ENCODE measurements at places on chromosomes 11 and 22. TPM values are rescaled to one million over a fixed set of nuclear protein-coding genes. Genes with fewer than 3 reads are reported as not detected.

GRCh38 chr11:123608945-123609344 is 45.5 kb downstream of the SCN3B start:
- no peak for DNase-seq

The PTPN5 gene
- not detected for total RNA-seq

The KDM4E gene
- total RNA-seq = not detected

DNA sequence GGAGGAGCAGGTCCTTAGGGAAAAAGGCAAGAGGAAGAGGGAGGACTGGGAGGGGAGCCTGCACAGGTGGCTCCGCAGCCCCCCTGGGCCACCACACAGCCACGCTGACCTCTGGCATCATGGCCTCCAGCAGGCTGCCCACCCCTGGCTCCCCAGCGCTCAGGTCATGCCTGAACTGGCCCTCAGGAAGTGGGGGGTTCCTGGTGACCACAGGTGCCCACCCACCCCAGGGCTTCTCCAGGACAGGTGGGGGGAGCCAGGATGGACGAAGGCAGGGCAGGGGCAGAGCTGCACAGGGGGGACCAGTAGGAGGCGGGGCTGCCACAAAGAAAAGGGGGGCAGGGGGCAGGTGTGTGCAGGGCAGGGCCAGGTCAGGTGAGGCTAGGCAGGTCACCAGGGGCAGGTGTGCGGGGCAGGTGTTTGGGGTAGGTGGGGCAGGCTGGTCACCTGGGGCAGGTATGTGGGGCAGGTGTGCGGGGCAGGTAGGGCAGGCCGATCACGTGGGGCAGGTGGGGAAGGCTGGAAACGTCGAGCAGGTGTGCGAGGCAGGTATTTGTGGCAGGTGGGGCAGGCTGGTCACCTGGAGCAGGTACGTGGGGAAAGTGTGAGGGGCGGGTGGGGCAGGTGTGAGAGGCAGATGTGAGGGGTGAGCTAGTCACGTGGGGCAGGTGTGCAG is 997 bp downstream of the DEAF1 start:
- no peak for DNase-seq

DNA sequence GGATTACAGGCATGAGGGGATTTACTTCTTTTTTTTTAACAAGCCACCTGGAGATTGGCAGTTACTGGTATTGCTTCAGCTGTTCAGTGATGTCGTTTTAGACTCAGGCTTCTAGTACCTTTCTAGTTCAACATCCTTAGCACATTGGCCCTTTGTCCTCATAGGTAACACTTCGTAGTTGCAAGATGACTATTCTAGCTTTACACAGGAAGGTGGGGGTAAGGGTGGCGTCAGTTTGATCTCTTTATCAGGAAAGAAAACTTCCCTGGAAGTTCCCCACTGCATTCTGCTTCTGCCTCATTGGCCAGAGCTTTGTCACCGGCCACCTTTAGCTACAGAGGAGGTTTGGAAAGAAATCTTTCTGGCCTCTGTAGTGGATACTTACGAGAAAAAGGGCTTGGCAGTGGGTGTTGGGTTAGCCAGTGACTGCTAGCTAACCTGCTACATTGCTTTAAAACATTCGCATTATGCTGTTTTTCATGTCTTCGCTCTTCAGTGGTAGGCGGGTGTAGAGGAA is 40.7 kb downstream of the SFI1 start:
- DNase-seq = peak; percentile 28

- no peak for DNase-seq
Observed at GRCh38 chr22:49929211-49929979, 11.0 kb downstream of the CRELD2 start.

The TESMIN gene
- not detected for total RNA-seq

GRCh38 chr22:42881298-42881697 is 24.2 kb upstream of the ARFGAP3 start:
- DNase-seq = no peak

GRCh38 chr11:62061356-62062222 is 62.2 kb upstream of the INCENP start:
- DNase-seq = no peak

- peak; percentile 97 for DNase-seq
Observed at GRCh38 chr11:128210148-128210940, 377.0 kb downstream of the ETS1 start.

GRCh38 chr22:36887162-36887561 is 26.3 kb upstream of the CSF2RB start:
- DNase-seq = no peak

The CST6 gene
- not detected for total RNA-seq

The CARNS1 gene
- total RNA-seq = 0.40 TPM

DNA sequence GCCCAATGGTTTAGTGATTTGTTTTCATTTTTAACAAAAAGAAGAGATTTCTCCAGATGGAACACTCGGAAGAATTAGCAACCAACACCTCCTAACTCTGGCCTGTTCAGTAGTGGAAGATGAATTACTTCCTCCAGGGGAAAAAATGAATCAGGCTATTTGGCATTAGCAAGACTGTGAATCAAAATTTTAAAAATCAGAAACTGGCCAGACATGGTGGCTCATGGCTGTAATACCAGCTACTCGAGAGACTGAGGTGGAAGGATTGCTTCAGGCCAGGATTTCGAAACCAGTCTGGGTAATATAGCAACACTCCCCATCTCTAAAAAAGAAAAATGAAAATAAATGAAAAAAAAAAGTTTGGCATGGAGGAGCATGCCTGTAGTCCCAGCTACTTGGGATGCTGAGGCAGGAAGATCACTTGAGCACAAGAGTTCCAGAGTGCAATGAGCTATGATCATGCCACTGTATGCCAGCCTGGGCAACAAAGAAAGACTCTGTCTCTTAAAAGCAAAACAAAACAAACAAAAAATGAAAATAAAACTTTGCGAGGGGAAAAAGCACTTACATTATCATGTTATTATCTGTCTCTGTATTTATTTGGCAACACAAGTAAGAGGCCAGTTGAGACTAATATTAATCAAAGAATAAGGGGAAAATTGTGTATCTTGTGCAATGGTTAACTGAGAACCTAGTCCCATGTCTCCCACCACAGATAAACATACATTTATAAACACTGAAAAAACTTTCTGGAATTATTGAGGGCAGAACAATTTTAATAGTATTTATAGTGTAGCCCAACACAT is 796.3 kb upstream of the ANO3 start:
- DNase-seq = no peak

- no peak for DNase-seq
Observed at GRCh38 chr11:117187799-117188481, 9.4 kb downstream of the SIDT2 start.

DNA sequence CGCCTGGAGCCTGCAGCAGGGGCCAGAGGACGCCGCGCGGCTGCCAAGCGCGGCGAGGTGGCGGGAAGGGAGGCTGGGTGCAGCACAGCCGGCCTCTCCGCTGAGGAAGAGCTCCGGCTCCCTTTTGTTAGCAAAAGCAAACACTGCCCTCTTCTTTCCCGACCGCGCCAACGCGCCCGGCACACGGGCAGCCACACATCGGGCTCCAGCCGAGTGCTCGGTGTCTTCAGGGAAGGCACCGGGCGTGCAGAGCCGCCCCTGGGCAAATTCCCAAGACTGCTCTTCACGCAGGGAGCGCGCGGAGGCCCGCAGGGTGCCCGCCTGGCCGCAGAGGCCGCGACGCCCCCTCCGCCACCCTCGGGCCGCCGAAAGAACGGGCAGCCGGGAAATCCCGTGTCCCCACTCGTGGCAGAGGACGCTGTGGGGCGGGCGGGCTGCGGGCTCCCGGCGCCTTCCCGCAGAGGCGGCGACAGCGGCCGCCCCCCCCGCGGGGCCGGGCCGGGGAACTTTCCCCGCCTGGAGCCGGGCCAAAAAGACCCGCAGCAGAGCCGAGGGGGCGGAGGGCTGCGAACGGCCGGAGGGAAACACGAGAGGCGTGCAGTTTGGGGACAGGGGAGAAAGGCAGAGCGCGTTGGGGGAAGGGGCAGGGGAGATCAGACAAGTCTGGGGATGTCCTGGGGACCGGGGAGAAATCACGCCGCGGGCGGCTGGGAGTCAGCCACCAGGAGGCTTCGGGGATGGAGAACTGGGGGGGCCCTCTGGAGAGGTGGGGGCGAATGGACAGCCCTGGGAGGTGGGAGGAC is 931 bp downstream of the CADM1 start:
- peak; percentile 13 for DNase-seq

DNA sequence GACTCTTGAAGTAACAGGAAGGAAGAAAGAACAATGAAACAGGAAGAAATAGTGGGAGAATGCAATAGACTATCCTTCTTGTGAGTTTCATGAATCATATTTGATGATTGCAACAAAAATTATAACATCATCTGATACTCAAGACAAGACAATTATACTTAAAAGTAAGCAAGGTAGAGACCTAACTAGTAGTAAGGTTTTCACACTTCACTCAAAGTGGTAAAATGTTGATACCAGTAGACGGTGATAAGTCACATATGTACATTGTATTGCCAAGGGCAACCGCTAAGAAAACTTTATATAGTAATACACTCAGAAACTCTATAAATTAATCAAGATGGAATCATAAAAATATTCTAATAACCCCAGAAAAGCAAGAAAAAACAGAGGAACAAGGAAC is 107.8 kb downstream of the CYP2R1 start:
- no peak for DNase-seq

The AIFM3 gene
- not detected for total RNA-seq

- no peak for DNase-seq
Observed at GRCh38 chr11:14029971-14030920, 67.7 kb downstream of the SPON1 start.

The APOL4 gene
- 0.17 TPM for total RNA-seq

- peak; percentile 61 for DNase-seq
Observed at GRCh38 chr11:118916842-118917388, 8.8 kb downstream of the BCL9L start.

The OR8B12 gene
- total RNA-seq = not detected

GRCh38 chr22:29860006-29860766 is 22.1 kb upstream of the ASCC2 start:
- no peak for DNase-seq

DNA sequence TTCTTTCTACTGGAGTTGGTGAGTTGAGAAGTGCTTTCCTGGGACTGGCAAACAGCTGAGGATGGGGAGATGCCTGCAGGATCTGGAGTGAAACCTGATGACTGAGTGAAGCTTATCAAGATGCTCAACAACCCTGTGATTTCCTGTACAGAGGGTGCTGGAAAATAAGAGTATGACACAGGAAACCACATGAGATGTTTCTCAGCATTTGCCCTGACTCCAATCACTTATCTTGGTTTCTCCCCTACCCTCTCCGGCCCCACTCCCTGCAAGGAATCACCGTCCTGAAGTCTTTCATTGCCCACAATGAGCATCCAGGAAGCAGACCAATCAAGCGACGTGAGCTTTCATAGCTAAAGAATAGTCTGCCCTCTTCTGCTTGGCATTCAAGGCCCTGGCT is at the start of gene MRGPRX2:
MRGPRX2 (minus strand) TSS at position 89 of the 400 bp plus-strand sequence. CDS start 4,315 bp downstream, outside the sequence.
- DNase-seq = no peak

GRCh38 chr11:102940714-102941588 is 14.6 kb downstream of the MMP13 start:
- DNase-seq = peak; percentile 66

DNA sequence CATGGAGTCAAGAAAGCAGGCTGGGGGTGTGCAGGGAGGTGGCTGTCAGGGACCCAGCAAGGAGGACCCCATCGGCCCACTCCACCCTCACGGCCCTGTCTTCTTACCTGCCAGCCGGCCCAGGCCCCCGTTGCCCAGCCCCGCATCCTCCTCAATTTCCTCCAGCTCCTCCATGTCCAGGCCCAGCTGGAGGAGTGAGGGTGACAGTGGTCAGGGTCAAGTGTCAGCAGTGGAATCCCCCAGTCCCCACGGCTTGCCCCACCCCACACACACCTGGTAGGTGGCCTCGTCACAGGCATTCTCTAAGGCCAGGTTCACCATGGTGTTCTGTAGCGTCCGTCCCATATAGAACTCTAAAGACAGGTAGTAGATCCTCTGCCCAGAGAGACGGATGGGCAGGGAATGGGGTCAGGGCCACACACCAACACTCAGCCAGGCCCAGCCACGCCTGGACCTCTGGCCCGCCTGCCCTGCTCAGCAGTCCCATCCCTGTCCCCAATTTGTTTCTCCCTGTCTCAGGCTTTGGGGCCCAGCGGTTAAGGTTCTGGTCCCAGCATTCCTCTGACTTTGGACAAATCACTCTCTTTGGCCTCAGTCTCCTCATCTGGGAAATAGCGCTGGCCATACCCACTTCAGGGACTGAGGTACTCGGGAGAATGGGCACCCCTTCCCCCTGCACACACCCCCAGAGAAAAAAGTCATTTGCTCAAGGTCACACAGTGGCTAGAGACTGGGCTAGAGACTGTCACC is 1.3 kb downstream of the PYGM start:
- DNase-seq = no peak

The FAM181B gene
- total RNA-seq = not detected

The NAP1L4 gene
- 140 TPM for total RNA-seq

DNA sequence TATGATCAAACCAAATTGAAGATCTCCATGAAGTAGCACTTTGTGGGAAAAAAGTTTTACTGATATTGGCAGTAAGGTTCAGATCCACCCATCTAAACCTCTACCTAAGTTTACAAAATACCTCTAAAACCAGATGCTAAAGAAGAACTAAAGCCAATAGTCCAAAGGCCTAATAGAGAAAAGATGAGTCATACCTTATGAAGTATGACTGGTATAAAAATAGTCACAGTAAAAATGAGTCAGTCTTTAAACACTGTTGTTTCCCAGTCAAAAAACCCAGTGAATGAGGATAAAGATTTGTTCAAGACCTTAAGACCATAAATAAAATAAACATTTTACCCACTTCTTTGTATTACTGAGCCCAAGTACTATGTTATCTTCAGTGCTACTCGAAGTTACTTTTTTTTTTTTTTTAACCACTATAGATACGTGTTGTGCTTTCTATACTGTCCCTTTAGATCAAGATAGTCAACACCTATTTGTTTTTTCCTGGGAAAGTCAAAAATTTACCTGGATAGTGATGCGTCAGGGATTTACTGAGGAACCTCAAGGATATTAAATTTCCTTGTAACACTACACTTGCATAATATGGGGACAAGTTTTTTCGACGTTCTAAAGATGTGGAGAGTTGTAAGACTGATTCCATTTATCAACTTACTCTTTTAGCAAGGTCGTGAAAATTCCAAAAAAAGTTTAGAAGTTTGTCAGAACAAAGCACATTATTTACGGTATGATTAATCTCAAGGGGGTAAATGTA is 87.3 kb downstream of the CCDC73 start:
- DNase-seq = peak; percentile 78

The PISD gene
- total RNA-seq = 28.7 TPM

DNA sequence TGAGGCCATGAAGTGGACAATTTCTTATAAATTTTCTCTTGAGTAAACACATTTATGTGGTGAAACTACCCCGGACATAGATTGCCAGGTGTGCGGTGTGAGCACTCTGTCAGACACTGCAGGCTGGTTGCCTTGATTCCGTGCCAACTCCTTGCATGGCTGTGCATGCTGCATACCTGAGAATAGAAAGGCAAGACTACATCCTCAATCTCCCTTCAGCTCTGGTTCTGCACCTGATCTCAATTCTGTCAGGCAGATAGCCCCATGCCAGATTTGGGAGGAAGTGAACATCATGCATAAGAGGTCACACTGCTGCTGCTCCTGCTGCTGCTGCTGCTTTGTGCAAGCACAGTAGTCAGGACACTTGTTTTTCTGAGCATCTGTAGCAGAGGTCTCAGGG is 42.5 kb upstream of the DEUP1 start:
- no peak for DNase-seq
